Stimulated activated CD8-positive, alpha-beta memory T cell treated with anti-CD3 and anti-CD28 coated beads, Interleukin-4, amount 100 ng/mL, for 4 hours (primary cell): ENCODE measurements at places on chromosomes 16 and 17.

GRCh38 chr16:17305694-17306093 lies 165.1 kb downstream of the XYLT1 start:
- DNase-seq, result no peak

DNA sequence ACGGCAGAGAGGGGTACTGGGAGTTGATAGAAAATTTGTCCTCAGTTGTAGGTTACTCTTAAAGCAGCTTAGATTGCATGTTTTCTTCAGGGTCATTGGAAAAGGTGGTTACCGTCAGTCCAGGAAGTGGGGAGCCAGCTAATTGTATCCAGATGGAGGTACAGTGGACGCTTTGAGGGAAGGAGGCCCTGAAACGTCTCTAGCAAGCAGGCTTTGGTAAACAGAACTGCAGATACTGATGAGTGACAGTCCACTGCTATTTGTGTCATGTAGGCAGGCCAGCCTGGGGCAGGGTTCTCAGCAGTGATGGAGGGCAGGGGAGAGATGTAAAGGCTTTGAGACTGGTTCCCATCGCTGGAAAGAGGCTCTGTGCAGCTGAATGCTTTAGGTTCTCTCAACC lies 30.2 kb upstream of the ST6GALNAC1 start:
- no peak for DNase-seq

DNA sequence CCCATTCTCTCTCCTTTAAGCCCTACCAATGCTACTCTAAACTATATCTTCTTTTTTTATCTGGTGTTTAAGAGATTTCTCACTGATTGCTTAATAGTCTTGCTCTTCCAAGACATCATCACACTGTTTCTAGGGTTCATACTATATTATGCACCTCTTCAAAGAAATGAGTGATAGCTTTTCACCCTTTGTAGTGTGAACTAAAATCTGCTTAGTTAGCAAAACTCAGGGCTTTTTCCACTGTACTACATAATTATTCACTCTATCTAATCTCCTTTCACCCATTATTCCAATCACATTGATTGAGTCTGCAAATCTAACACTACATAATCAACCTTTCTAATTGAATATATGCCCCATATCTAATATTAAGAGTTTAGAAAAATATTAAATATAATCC lies 456.0 kb upstream of the SOX9 start:
- DNase-seq, result no peak

DNA sequence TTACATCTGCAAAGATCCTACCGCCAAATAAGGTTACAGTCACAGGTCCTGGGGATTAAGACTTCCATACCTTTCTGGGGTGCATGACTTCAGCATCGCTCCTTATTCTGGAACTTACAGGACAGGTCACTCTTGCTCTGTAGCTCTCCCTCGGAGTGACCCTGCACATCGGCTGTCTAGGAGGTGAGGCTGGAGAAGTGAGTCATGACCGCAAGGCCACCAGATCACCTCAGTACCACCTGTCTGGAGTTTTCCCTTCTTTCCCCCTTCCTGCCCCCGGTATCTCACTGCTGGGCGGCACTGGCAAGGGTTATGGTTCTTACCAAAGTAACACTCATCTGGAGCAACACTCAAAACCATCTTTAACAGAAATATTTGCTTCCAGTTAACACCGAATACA lies 374.8 kb downstream of the SLC39A11 start:
- no peak for DNase-seq

DNA sequence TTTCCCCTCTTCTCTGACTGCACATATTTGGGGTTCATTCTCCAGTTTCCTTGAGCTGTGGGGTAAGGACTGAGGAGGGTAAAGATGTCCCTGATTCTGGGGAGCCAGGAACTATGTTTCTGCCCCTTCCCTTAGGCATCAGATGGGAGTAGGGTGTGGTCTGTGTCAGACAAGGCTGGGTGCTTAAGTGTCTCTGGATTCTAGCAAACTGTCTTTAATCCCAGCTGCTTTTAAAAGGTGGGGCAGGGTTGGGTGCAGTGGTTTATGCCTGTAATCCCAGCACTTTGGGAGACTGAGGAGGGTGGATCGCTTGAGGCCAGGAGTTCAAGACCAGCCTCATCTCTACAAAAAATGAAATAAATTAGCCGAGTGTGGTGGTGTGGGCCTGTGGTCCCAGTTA lies 13.0 kb downstream of the LASP1 start:
- DNase-seq, result no peak

DNA sequence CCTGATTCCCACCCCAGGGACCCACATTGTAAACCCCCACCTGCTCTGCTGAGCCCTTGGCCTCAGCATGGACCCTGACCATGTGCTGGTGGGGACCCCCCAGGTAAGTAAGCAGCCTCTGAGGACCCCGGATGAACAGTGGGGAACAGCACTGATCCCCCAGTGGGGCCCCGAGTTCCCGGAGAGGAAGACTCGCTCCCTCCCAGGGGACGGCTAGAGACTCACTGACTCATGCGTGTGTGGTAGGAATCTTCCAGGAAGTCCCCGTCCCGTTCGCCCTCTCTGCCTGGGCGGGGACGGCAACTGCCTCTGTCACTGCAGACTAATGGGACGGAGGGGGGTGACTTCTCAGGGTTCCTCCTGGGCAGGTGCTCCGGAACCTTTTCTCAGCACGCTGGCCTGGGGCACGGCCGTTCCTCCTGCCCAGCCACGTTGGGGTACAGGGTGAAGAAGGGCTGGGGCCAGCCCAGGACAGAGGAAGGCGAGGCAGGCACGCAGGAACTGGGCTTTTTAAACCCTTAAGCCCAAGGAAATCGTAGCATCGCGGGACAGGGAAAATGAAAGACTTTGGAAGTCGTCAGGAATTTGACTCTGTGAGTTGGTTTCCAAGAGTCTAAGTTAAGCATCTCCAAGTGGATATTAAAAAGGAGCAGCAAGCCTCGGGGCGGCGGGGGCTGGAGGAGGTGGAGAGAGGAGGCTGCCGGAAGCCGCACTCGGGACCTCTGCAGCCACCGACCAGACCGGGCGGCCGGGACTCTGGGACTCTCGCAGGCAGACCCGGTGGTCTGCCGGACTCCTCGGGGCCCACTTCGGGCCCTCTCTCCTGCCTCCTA lies 178.7 kb downstream of the SEC14L1 start:
- DNase-seq, result peak; percentile 37

DNA sequence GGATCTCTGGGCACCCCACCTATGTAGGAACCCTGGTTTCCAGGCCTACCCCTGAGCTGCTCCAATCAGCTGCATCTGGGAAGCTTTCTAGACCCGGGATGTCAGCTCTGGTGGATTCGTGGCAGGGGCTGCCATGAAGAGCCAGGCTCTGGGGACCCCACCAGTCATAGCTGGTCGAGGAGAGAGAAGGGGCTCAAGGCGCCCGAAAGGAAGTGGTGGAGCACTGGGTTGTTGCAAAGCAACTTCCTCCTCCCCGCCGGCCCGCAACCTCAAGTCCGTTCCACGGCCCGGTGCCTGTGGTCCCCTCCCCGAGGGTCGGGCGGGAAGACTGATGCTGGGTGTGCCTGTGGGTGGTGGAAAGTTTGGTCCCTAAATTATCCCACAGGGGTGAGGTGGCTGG lies 10.2 kb downstream of the TBKBP1 start:
- DNase-seq, result no peak

DNA sequence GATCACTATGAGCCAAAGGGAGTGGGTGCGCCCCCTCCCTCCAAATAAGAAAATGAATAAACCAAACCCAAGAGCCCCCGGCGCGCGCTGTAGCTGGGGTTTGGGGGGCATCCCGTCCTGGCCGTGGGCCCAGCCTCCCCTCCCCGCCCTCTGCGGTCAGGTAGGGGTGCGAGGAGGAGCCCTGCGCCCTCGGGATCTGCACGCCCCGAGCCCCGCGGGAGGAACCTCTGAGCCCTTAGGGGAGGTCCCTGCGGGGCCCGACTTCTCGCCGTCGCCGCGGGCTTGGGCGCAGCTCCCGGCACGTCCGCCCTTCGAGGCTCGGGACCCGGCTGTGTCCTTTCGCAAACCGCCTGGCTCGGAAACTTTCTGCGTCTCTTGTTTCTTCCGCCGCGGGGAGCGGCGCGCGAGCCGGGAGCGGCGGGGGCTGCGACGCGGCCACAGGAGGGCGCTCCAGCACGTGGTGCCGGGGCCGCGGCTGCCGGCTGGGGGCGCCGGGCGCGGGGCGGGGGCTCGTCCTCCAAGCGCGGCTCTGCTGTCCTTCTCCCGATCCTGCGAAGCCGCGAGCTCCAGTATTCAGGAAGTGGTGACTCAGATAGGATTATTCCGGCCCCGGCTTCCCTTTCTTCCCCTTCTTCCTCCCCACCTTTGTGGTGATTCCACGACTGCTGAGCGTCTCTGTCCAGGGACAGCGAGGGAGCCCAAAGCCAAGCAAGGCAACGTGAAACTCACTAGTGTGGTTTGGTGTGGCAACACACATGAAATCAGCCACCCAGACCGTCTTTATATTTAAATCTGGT lies 1.6 kb downstream of the PITPNC1 start:
- peak; percentile 52 for DNase-seq
